ENCODE measurements at places on chromosomes 16 and 17.

DNA sequence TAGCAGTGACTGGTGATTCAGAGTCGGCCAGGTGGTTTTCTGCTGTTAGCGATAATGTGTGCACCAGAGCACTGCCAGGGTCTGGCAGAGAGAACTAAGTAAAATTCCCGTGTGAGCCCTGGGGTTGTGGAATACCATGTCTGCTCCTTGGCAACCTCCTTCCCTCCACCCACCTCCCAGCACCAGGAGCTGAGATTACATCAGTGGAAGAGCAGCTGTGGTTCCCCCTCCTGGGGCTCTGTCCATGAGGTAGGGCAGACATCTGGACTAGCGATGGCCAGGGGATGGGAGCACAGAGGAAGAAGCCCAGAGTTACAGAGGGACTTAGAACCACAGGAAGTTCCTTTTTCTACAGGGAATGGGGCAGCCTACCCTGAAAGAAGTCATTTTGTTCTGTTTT, 15.8 kb downstream of the CLEC10A start:
- no peak for DNase-seq

DNA sequence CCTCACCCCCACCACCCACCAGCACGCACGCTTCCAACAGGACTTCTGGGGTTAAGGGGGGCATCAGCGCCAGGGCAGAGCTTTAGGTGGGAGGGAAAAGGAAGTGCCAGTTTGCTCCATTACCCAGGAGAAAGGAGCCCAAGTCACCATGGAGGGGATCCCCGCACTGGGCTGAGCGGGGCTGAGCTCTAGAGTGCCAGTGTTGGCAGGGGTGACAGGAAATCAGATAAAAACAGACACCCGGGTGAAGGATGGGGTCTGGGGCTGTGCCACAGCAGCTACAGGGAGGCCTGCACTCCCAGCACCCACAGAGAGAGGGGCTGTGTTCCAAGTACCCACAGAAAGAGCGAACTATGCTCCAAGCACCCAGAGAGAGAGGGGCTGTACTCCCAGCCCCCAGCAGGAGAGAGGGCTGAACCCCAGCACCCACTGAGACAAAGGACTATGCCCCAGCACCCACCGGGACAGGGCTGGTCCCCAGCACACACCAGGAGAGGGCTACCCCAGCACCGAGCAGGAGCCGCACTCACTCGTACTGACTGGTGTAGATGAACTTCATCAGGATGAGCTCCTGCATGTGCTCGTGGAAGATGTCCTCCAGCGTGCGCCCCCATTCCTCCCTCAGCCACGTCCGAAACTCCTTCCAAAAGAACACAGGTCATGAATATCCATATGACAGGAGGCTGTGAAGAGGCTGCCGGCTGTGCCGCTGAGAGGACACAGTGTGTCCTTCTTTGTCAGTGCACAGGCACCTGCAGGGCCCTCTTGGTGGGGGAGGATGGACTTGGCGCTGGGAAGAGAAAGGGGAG, 18.6 kb upstream of the C16orf95 start:
- no peak for DNase-seq

GRCh38 chr17:39706383-39706782, 6.5 kb downstream of the ERBB2 start:
- no peak for DNase-seq

- no peak for DNase-seq
Measured at GRCh38 chr16:30121741-30122571, 1.1 kb downstream of the MAPK3 start.

GRCh38 chr16:52976539-52977167, 76.0 kb downstream of the CHD9NB start:
- DNase-seq, result no peak

DNA sequence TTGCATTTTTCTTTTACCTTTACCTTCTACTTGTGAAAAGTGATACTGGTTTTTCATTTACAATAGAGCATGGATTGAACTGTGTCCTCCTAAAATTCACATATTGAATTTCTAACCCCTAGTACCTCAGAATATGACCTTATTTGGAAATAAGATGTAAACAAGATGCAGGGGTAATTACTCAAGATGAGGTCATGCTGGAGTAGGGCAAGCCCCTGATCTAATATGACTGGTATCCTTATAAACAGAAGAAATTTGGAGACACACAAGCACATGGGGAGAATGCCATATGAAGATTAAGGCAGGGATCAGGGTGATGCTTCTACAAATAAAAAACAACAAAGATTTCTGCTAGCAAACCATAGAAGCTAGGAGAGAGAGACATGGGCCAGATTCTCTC, 12.2 kb downstream of the MYH13 start:
- no peak for DNase-seq

DNA sequence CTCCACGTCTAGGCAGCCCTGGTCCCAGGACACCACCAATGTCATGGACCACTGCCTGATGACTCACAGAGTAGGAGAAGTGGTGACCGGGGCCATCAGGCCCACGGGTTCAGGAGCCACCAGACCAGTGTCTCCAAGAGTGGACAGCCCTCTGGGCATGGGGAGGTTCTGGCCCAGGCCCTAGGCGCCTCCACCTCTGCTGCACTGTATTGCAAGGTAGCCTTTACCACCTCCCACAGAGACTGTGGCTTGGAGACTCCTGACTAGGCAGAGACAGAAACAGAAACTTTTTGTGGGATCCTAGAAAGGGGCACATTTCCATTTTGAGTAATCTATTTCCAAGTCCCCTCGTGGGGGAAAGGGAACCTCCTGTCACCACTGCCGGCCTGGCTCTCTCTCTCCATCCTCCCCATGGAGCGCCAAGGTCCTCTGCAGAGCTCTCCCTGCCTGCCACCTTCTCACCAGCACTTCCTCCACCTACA, 2.9 kb downstream of the CDIP1 start:
- DNase-seq, result no peak

DNA sequence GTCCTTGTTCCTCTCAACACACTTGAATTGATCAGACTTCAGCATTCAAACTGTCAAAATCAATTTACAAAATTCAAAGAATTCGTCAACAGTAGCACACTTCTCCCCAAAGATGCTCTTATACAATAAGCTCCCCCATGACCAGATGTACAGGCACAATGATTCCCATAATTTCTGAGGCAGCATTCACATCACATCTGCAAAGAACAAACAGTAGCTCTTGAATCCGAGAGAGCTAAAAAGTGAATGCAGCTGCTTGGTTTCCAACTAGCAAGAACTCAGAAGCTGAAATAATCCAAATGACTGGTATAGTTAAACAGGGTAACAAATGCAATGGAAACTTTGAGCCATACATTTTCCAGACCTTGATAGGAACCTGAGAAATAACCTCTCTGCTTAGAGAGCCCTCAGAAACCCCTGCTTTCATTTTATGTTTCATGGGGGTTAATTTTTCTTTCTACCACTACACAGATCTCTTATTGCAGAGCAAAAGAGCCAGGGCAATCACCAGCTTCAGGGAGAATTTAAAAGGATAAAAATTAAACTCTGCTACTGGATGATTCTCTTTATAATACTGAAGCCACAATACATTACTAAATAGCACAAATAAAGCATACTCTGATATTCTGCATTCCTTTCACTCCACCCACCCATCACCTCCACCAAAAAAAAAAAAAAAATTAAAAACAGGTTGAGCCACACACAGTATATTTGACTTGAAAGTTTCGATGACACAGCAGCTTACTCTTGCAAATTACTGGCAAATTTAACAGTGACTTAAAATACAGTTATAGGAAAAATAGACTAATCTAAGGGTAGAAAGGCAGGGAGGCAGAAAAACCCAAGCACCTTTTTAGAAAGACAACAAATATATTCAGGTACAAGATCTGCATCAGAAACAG, 23.1 kb upstream of the TMEM97 start:
- no peak for DNase-seq

DNA sequence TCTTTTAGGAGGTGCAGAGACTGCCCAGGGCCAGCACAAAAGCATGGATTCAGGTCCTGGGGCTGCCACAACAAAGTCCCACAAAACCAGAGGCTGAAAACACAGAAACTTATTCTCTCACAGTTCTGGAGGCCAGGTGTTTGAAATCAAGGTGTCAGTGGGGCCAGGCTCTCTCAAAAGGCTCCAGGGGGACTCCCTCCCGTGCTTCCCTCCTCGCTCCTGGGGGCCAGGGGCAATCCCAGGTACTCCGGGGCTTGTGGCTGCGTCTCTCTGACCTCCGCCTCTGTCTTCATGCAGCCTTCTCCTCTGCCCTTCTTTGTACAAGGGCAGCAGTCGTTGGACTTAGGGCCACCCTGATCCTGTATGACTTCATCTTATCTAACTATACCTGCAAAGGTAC, 8.3 kb upstream of the RBFOX3 start:
- no peak for DNase-seq
